Trophoblast cell (in vitro differentiated cells and primary cell): ENCODE measurements at places on chromosomes 2 and 18.

GRCh38 chr2:85790499-85791188 is 36.9 kb downstream of the ATOH8 start:
- no peak for DNase-seq

- DNase-seq = no peak
Measured at GRCh38 chr2:236977852-236978398, 107.8 kb upstream of the COPS8 start.

GRCh38 chr18:42072407-42072806 is 117.4 kb downstream of the PIK3C3 start:
- no peak for DNase-seq

DNA sequence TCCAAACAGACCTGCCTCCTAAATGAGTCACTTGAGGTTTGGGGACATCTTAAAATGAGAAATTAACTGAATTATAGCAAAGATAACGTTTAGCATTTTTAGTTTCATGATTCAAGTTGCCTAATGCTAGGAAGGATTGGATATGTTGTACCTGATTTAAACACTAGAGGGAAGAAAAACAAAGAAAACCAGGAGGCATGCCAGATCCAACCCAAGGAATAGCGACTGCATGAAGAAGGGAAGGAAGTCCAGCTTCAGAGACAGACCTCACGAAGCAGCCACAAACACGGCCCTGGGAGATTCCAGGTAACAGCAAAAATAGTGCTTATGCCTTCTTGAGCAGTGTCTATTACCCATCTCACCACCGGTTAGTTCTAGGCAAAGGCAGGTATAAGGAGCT is 499.9 kb upstream of the SPHKAP start:
- DNase-seq = no peak

GRCh38 chr18:77316008-77316407 is 66.4 kb downstream of the GALR1 start:
- DNase-seq = no peak
